Ascending aorta (tissue), 2 donors: ENCODE measurements at places on chromosomes 11 and 22.

DNA sequence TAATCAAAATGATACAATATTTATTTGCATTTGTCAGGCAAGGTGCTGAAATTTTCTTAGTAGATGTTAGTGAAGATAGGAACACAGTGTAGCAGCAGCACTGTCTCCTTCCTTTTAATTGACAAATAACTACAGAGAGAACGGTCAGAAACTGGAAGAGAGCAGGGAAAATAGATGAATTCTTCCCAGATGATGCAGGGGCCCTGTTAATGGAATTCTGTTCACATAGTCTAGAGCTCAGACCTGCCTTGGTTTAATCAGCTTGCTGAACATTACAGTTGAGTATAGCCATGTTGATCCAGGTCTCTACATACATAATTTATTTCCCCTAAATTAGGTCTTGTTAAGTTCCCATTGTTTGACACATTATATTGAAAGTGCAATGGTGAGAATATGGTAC, 127.4 kb downstream of the SLC17A6 start:
- H3K4me1 ChIP-seq: no peaks in the 10 kb centered on the region
- H3K27me3 ChIP-seq: no peaks in the 10 kb centered on the region
- no peak for DNase-seq
- no peak overlapping the region for H3K4me3 ChIP-seq

DNA sequence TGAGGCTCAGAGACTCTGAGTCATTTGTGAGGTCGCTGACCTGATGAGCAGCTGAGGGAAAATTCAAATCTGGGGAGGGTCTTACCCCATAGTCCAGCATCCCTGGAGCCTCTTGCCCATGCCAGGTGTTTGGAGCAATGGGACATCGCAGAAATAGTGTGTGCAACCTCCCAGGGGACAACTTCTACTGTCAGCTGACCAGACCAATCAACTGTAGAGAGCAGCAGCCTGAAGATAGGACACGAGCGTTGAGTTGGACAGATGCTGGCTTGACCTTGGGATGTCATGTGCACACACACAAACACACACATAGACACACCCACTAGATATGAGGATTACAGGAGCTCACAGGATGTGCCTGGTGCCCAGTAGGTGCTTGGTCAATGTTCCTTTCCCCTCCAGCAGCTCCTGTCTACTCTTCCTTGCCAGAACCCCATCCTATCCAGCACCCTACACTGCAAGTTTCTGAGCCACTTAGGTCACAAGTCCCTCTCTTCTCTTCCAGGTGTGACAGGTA, 59.1 kb upstream of the MPEG1 start:
- H3K27me3 ChIP-seq: no peaks in the 10 kb centered on the region
- H3K4me3 ChIP-seq: no peak overlapping the region
- no peaks in the 10 kb centered on the region for H3K36me3 ChIP-seq
- H3K4me1 ChIP-seq: no peaks in the 10 kb centered on the region
- no peak for DNase-seq

- H3K27me3 ChIP-seq: no peaks in the 10 kb centered on the region
- no peak overlapping the region for H3K4me3 ChIP-seq
- no peak for DNase-seq
Observed at GRCh38 chr11:131606811-131607335, 236.5 kb downstream of the NTM start.

- no peaks in the 10 kb centered on the region for H3K36me3 ChIP-seq
- H3K4me3 ChIP-seq: no peak overlapping the region
- no peaks in the 10 kb centered on the region for H3K4me1 ChIP-seq
- DNase-seq: no peak
- H3K27me3 ChIP-seq: no peaks in the 10 kb centered on the region
Observed at GRCh38 chr11:128532572-128533091, 54.7 kb downstream of the ETS1 start.

GRCh38 chr22:31275576-31275975, 16.7 kb downstream of the PIK3IP1 start:
- no peaks in the 10 kb centered on the region for H3K4me1 ChIP-seq
- peaks cover 55% of the 10 kb centered on the region for H3K36me3 ChIP-seq
- H3K4me3 ChIP-seq: no peak overlapping the region
- H3K27me3 ChIP-seq: no peaks in the 10 kb centered on the region
- DNase-seq: no peak

DNA sequence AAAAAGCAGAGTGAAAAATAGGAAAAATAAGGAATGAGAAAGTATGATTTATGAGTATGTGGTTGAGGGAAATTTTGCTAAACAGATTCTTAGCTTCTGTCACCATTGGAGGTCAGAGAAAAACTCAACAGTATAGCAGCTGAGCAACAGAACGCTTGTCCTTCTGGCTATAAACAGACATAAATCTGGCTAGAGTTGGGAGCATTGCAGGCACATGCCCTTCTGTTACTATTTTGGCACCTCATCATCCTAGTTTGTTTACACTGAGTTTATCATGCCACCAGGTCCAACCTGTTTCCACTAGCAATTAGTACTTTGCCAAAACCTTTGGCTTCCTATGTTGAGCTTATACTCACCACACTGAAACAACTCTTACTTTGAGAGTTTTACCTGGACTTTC, 6.9 kb downstream of the UBE4A start:
- DNase-seq: no peak
- H3K4me1 ChIP-seq: no peaks in the 10 kb centered on the region
- H3K36me3 ChIP-seq: peaks cover 64% of the 10 kb centered on the region
- H3K27ac ChIP-seq: no peak overlapping the region
- no peaks in the 10 kb centered on the region for H3K27me3 ChIP-seq
